ENCODE measurements at places on chromosomes 3 and 15. TPM values are rescaled to one million over a fixed set of nuclear protein-coding genes. Genes with fewer than 3 reads are reported as not detected.

GRCh38 chr3:173930251-173930650 lies 532.7 kb downstream of the NLGN1 start:
- no peak for DNase-seq

GRCh38 chr15:90617171-90617570 lies 87.4 kb downstream of the CRTC3 start:
- DNase-seq = no peak

DNA sequence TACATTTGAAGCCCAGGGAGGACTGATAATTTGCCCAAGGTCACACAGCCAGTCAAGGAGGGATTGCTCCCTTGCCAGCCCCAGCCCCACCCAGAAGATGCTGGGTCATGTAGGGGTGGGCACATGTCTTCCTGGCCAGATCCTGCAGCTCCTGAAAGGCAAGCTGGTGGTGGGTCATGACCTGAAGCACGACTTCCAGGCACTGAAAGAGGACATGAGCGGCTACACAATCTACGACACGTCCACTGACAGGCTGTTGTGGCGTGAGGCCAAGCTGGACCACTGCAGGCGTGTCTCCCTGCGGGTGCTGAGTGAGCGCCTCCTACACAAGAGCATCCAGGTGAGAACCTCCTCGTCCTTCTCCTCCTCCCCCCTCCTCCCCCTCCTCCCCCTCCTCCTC lies 13.2 kb downstream of the ISG20 start:
- no peak for DNase-seq

DNA sequence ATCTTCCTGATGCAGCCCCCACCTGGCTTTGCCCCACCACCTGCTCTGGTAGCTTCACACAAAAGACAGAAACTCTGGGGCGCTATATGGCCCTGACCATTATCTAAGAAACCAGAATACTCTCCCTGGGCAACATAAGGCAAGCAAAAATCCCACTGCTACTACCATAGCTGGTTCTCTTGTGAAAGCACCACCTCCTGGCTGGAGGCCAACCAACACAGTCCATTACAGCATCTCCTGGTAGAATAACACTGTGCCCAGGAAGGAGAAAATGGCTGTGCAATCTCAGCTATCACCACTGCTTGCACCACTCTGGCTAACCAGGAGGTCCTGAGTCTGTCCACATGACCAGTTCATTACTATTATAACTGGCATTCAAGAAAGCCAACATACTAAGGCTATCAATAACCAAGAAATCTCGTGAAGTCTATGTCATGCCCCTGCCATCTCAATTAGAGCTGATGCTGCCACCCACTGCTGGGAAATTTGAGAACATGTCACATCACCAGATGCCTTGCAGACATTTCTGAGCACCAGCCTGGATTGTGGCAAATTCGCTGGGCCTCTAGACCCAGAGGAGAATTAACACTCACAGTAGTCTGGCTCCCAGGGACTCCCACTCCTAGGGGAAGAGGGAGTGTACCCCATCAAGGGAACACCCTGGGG lies 1114.8 kb downstream of the ROBO2 start:
- DNase-seq = no peak

DNA sequence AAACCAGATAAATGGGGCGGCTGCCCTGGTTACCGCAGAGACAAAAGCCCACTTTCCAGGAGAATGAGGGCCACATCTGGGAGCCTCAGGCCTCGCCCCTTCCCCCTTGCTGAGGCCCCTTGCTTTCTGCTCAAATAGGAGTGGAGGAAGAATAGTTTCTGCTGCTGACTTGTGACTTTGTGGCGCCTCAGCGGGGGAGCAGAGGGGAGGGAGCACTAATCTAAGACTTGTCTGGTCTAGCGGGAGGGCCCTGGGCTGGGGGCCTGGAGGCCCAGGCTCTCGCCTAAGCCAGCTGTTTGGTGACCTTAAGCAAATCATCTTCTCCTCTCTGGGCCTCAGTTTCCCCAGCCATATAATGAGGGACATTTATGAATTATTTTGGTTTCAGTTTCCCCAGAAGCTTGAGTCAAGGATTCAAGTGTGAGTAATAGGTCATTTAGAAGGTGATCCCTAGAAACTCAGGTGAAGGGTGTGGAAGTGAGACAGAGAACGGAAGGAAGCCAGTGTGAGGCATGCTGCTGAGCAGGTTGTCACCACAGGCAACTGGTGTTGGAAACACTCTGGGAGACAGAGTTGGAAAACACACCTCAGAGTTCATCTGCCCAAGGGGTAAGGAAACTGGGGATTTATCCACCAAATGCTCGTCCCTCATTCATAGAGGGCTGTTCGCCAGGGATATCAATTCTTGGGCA lies 25.9 kb upstream of the SMAD3 start:
- no peak for DNase-seq

DNA sequence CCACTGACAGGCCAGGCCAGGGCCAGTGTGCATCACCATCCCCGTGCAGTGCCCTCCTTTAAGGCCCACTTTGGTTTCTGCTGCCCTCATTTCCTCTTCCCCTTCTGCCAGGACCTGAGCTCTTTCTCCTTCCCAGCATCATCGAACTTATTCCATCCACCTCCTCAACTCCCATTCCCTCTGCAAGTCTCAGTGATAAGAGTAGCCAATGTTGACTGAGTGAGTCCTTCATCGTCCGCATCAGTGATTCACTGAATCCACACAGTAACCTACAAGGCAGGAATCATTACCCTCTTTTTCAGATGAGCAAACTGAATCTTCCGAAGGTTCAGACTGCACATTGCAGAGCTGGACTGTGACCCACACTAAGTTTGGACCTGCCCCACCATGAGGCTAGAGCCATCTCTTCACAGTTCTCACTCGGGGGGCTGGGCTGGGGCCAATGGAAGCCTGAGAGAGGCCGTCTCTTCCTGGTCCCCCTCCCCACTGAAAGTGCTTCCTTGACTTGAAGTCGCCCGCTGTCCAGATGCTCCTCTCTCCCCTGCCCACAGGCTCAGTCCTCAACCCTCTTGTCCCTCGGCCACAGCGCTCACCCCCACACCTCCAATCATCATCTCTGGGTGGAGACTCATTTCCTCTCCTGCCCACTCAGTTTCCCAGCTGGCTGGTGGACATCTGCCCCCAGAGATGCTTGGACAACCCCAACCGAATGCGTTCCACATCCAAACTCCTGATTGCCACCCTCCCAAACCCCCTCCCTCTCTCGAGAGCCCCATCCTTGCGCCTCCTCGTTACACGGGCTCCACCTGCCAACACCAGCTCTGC lies 15.2 kb upstream of the ANPEP start:
- DNase-seq = no peak

DNA sequence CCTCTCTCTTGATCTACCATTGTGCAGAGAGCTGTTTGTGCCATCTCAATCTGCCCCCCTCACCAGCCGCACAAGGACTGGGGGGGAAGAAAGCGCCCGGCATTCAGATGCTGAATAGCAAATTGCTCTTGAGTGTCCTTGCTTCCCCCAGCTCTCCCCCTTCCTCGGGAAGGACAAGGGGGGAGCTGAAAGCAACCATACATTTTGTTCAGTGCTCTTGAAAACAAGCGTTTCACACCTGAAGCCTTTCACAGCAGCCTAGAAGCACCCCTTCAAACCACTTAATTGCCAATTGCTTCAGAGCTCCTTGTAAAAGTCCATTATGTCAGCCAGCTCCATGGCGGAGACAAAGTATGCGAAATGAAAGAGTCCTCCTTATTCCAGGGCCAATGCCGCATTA lies 540.1 kb downstream of the NR2F2 start:
- DNase-seq = no peak

The CCR1 gene
- total RNA-seq = 3.8 TPM
